ENCODE measurements at places on chromosomes 5 and 9.

GRCh38 chr9:4108754-4109465 is 191.0 kb downstream of the GLIS3 start:
- no peak for DNase-seq

GRCh38 chr9:86697213-86697612 is 250.1 kb downstream of the GAS1 start:
- no peak for DNase-seq

- DNase-seq = no peak
Observed at GRCh38 chr9:91334053-91334452, 27.7 kb downstream of the AUH start.

- DNase-seq = no peak
Observed at GRCh38 chr9:134056483-134057306, 11.1 kb downstream of the BRD3 start.

- DNase-seq = no peak
Observed at GRCh38 chr5:139395844-139396640, 1.1 kb upstream of the PROB1 start.

DNA sequence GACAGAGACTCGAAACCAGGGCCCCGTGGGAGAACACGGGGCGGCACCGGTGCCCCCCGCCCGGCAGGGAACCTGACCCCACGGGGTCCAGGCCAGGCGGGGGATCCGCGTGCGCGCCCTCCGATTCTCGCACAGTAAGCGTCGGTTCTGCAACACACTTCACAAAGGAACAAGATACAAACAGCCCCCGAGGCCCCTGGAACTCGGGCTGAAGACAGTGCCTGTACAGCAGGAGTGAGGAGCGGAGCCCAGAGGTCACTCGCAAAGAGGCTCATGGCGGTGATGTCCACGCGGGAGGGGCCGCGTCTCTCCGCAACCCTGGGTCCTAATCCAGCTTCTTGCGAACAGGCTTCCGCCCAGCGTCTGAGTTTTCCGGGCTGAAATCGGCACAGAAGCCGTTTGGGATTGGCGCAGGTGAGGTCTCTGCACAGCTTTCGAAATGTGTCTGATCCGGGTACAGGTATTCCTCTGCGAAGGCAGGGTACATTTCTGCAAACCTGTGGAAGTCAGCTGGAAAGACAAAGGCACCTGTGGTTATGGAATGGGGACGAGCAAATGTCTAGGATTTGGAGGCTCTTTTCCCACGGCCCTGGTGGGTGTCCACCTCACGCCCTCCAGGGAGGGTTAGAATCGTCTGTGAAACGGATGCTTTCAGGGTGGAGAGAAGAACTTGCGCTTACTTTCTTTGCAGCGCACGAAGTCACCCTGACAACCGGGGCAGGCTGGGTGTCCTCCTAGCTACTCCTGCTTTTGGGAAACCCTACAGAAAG is 18.3 kb upstream of the SLC6A3 start:
- DNase-seq = no peak

DNA sequence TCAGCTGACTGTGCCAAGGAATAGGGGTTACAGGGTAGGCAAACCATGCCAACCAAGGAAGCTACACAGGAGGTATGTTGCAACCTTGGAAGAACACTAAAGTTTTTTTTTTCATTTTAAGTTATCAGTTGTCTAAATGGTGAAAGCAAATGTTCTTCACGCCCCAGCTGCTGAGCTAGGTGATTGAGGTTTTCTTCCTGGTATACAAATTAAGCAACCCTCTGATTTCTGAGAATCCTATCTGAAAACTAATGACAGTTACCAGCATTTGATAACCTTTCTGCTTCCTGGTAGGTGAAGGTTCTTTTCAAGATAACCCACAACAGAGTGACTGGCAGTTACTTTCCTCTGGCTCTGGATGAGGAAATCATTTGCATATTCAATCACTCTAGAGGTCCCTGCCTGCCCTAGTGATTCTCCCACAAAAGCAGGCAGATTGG is 194.9 kb downstream of the ATP10B start:
- DNase-seq = no peak

GRCh38 chr5:4868140-4868735 is 271.9 kb upstream of the ADAMTS16 start:
- DNase-seq = no peak

DNA sequence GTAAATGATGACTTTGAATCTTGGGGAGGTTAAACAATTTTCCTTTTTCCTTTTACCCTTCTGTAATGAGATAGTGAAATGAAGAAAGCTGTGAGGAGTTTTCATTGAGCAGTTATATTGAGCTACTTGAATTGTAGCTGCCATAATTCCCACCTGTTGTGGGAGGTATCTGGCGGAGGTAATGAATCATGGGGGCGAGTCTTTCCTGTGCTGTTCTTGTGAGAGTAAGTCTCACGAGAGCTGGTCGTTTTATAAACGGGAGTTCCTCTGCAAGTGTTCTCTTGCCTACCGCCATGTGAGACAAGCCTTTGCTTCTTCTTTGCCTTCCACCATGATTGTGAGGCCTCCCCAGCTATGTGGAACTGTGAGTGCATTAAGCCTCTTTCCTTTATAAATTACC is 258.4 kb downstream of the FER start:
- no peak for DNase-seq

GRCh38 chr5:143474616-143475015 is 71.1 kb upstream of the NR3C1 start:
- DNase-seq = no peak

DNA sequence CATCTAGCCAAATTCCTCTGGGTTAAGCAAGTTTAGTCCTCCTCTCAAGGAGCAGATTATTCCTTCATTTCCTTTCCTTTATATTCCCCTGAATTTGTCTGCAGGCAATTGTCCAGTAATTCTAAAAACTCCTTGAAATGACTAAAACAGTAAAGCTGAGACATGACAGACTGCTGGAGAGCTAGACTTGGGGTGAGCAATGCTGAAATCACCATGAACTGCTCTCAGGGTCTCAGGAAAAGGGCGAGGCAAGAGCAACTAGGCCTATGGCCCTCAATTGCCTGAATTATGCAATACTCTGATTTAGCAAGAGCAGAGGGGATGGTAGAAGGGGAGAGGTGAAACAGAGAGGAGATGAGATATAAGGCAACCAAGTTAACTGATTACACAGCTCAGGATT is 172.9 kb upstream of the NREP start:
- DNase-seq = no peak

- no peak for DNase-seq
Observed at GRCh38 chr5:115050866-115051265, 118.8 kb downstream of the TRIM36 start.

GRCh38 chr5:170087168-170087817 is 18.4 kb upstream of the FOXI1 start:
- no peak for DNase-seq

GRCh38 chr5:129766798-129767197 is 18.9 kb downstream of the MINAR2 start:
- DNase-seq = no peak

GRCh38 chr5:58075907-58076306 is 384.0 kb downstream of the PLK2 start:
- DNase-seq = no peak

GRCh38 chr5:161372682-161373344 is 173.7 kb downstream of the GABRB2 start:
- no peak for DNase-seq

- no peak for DNase-seq
Observed at GRCh38 chr5:68433923-68434879, 218.6 kb downstream of the PIK3R1 start.

- no peak for DNase-seq
Observed at GRCh38 chr5:73454379-73455036, 5.9 kb upstream of the FOXD1 start.

DNA sequence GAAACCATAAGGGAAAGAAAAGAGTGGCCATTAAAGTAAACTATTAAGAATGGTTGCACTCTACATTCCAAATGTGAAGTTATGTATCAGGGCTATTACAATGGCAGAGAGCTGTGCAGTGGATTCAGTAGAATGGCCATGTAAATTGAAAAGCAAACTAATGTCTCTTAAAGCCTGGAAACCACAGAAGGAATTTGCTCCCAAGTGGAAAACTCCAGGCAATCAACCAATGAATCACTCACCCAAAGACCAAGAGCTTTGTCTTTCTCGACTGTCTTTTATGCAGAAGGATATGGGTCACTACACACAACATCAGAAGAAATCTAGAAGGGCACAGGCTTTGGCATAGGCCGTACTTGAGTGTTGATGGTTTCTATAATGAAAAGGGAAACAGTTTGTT is 114.9 kb downstream of the TLE1 start:
- no peak for DNase-seq

GRCh38 chr5:69528035-69528434 is 32.0 kb upstream of the GTF2H2C start:
- DNase-seq = no peak

DNA sequence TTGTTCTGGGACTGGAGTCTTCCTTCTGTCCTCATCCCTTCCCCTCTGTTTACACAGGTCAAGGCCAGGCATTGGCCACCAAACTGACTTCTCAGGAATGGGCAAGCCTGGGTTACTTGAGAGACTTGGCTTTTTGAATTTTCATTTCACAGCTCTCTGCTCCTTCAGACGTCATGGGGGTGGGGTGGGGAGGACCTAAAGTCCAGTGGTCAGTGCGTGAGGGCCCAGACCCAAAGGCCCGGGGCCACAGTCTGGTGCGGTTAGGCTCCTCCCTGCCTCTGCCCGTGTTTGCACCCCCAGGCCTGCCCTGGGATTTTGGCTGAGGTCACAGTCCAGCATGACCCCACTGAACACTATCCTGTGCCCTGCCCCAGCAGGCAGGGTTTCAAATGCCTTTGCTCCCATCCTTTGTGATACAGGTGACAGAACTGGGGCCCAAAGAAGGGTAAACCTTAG is 4.1 kb upstream of the CXXC5 start:
- no peak for DNase-seq

GRCh38 chr9:3386753-3387152 is 139.0 kb downstream of the RFX3 start:
- DNase-seq = no peak
